ENCODE measurements at places on chromosomes 1 and 21.
A peak's percentile ranks its signal among the peaks of the same experiment; 100 is the strongest.

GRCh38 chr1:180994262-180994661 lies 28.4 kb downstream of the STX6 start:
- no peak for DNase-seq

GRCh38 chr1:173294843-173295242 lies 87.7 kb upstream of the TNFSF4 start:
- DNase-seq = no peak

DNA sequence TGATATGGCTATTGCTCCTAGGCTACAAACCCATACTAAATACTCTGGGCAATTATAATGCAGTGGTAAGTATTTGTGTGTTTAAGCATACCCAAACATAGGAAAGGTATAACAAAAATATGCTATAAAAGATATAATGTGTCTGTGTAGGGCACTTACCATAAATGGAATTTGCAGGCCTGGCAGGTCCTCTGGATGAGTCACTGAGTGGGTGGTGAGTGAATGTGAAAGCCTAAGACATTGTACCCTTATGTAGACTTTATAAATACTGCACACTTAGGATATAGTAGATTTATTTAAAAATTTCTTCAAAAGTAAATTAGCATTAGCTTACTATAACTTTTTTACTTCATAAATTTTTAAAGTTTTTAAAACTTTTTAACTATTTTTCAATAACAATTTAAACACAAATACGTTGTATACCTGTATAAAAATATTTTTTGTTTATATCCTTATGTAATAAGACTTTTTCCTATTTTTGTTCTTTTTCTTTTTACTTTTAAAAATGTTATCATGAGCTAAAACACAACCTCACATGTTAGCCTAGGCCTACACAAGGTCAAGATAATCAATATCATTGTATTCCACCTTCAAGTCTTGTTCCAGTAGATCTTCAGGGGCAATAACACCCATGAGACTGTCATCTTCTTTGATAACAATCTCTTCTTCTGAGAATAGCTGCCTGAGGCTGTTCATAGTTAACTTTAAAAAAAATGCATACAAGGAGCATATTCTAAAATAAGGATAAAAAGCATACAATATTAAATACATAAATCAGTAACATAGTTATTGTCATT lies 306.3 kb upstream of the RGS18 start:
- DNase-seq = peak; percentile 53

- DNase-seq = no peak
Observed at GRCh38 chr1:53869454-53870117, 20.0 kb downstream of the YIPF1 start.

GRCh38 chr1:231679109-231679508 lies 52.5 kb downstream of the DISC1 start:
- DNase-seq = peak; percentile 82

- no peak for DNase-seq
Observed at GRCh38 chr21:41616031-41616591, 108.2 kb upstream of the TMPRSS2 start.

- DNase-seq = no peak
Observed at GRCh38 chr1:230568676-230569075, 73.6 kb upstream of the COG2 start.

DNA sequence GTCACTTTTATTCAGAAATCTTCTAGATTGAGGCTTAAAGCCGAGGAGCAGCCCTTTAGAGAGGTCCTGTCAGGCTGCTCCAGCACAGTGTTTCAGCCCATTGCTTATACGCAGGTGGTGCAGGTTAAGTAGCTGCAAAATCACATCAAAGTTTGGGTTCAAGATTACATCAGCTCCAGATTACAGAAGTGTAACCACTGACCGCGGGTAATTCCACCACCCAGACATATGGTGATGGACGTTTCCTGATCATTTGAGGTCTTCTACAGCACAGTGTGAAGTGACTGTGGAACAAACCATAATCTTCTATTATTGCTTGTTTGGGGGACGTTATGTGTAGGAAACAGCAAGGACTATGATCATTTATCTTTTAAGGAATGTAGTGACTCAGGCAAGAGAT lies 11.8 kb downstream of the C1orf115 start:
- no peak for DNase-seq

DNA sequence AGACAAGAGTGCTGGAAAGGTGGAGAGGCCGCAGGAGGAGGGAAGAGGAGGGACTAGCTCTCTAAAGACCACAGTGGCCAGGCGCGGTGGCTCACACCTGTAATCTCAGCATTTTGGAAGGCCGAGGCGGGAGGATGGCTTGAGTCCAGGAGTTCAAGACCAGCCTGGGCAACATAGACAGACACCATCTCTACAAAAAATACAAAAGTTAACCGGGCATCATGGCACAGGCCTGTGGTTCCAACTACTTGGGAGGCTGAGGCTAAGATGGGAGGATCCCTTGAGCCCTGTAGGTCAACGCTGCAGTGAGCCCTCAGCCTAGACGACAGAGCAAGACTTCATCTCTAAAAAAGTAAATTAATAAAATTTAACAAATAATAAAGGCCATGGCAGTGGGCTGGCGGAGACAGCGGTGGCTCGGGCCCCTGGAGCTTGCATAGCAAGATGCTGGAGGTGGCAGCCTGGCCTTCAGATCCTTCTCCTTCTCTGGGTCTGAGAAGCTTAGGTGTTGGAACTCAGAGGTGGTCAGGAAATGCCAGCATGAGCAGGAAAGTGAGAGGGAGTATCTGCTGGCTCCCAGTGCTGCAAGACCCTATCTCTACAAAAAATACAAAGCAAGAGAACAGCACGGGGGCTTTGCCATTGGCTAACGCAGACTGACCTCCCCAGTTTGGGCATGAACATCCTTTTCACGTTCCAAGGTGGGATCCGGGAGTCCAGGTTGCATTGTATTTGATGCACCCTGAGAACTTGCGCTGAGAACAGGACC lies 10.7 kb downstream of the WNT3A start:
- DNase-seq = no peak

DNA sequence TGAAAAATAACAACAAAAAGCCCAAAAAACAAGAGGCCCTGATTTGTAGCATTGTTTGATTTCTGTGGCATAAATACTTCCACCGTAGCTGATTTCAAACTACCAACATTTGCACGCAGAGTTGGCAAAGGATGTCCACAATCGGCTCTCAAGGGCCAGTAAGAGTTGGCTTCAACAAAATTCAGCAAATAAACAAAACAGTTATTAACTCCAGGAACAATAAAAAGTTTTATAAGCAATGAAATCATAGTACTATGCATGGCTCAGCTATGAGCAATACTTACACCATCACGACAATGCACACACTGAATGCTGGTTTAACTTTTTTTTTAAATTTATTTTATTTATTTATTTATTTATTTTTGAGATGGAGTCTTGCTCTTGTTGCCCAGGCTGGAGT lies 8.7 kb upstream of the COX20 start:
- no peak for DNase-seq

GRCh38 chr1:35881850-35882273 lies 1.1 kb upstream of the AGO1 start:
- no peak for DNase-seq

GRCh38 chr1:12505231-12505630 lies 112.8 kb downstream of the DHRS3 start:
- no peak for DNase-seq

GRCh38 chr1:52856026-52856425 lies 13.5 kb downstream of the ZYG11A start:
- DNase-seq = no peak

DNA sequence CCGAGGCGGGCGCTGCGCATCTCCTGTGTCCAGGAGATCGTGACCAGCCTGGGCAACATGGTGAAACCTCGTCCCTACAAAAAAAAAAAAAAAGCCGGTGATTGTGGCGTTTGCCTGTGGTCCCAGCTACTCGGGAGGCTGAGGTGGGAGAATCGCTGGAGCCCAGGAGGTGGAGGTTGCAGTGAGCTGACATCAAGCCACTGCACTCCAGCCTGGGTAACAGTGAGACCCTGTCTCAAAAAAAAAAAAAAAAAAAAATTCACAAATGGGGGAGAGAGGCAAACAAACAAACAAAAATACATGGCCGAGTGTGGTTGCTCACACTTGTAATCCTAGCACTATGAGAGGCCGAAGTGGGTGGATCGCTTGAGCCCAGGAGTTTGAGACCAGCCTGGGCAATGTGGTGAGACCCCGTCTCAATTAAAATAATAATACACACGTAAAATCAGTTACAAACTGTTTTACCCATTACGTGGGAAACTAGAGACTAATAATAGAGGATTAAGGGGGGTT lies 758 bp downstream of the TATDN3 start:
- no peak for DNase-seq

DNA sequence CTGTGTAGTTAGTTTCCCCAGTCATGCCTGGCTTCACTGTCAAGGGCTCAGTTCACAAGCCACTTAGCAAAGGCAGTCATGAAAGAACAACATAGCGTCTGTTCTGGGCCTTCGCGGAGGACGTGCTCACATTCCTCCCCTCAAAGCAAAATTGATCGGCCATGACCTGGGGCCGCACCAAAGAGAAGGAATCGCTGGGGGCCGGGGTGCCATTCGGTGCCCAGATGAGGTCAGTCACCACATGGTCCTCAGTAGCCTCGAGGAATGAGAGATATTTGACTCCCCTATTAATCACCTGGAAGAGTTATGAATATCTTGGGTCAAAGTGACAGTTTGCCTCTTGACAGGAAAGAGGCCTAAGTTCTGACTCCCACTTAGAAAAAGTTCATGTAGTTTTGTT lies 251.1 kb upstream of the JUN start:
- DNase-seq = no peak

DNA sequence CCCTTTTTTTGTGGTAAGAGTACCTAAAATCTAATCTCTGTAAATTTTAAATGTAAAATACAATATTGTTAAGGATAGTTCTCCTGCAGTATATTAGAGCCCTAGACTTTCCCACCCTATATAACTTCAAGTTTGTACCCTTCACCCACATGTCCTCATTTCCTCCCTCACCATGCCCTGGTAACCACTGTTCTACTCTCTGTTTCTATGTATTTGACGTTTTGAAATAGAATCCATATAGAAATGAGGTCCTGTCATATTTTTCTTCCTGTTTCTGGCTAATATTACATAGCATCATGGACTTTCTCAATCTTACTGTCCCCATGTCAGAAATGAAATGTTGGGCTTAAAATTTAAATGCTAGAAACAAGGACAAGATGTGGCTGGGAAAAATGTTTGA lies 24.8 kb downstream of the GBP7 start:
- DNase-seq = no peak

DNA sequence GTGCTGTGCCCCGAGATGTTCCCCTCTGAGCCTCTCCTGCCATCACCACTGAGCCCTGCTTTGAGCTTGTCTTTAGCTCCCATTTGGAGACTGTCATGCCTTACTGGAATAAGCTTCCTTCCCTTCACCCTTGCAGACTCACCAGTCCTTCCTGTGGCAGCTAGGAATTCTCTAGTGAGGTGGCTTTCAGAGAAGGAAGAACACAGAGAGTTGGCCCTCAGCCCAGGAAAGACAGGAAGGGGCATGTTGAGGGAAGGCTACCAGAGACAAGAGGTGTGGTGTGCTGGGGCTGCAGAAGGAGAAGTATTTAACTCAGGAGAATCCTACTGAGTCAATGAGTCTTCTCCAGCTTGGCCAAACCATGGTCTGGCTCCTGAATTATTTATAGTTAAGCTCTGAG lies 76.3 kb downstream of the UCK2 start:
- DNase-seq = peak; percentile 75

DNA sequence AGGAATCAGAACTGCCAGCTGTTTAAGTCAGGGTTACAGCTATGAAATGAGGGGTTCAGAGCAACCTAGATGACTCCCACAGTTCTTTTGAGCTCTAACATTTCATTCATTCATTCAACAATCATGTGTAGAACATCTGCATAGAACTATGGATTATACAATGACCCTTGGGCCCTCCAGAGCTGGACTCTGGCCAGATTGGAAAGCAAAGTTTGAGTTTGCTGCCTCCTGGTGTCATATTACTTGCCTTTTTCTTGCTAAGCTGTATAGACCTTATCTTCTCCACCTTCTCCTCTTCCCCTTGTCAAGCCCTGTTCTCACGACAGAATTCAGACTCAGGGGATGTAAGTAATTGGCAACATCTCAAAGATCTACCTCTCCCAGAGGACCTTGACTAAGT lies 4.0 kb downstream of the CASQ2 start:
- DNase-seq = peak; percentile 7

DNA sequence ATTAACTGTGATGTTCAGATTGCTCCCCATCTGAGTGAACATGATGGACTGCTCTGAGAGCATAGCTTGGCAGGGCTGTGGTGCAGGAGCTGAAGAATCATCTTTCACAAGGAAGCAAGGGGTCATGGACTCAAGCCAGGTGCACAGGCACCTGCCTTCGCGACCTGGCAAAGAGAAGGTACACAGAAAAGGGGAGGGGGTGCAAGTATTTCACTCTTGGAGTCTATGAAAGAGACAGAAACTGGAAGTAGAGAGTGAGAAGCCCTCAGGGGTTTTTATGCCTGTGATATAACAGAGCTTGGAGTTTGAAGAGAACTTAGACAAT lies 232.6 kb upstream of the PLXNA2 start:
- peak; percentile 50 for DNase-seq

- DNase-seq = no peak
Observed at GRCh38 chr1:54326543-54327385, 79.4 kb downstream of the SSBP3 start.

DNA sequence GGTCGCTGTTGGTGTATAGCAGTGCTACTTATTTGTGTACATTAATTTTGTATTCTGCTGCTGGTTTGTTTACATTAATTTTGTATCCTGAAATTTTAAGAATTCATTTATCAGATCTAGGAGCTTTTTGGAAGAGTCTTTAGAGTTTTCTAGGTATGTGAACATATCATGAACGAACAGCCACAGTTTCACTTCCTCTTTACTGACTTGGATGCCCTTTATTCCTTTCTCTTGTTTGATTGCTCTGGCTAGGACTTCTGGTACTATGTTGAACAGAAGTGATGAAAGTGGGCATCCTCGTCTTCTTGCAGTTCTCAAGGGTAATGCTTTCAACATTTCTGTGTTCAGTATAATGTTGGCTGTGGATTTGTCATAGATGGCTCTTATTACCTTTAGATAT lies 1757.9 kb downstream of the BRINP3 start:
- DNase-seq = no peak

DNA sequence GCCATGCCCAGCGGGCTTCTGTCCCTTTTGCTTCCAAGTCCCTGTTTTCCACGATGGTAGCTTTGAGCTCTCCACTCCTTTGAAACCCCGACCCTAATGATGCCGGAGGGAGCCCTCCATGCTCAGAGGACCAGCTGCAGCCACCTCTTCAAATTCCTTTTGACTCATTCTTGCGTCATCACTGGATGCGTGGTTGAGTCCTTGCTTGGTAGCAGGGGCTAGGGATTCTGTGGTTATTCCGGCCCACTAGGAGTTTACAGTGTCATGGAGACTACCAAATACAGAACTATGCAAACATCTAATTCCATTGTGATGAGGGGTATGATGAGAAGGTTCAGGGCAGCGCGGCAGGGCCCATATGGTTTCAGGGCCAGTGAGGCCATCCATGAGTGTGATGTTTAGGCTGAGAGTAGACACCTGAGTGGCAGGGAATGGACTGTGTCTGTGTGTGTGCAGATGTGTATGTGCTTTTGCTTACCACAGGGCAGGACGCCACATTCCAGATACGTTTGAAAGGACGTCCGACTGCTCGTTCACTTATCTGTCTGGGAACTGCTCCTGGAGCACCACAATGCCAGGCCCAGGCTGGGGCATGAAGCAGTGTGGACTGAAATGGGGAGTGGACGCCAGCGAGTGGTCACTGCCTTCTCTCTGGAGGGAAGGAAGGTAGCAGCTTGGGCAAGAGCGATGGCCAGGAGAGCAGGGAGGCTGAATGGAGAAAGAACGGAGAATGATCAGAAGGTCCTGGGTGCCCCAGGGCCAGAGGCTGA lies 30.4 kb upstream of the ZBTB21 start:
- no peak for DNase-seq
